ENCODE measurements at places on chromosomes 16 and 17.

- DNase-seq = no peak
Measured at GRCh38 chr17:34619687-34620217, 40.4 kb downstream of the TMEM132E start.

DNA sequence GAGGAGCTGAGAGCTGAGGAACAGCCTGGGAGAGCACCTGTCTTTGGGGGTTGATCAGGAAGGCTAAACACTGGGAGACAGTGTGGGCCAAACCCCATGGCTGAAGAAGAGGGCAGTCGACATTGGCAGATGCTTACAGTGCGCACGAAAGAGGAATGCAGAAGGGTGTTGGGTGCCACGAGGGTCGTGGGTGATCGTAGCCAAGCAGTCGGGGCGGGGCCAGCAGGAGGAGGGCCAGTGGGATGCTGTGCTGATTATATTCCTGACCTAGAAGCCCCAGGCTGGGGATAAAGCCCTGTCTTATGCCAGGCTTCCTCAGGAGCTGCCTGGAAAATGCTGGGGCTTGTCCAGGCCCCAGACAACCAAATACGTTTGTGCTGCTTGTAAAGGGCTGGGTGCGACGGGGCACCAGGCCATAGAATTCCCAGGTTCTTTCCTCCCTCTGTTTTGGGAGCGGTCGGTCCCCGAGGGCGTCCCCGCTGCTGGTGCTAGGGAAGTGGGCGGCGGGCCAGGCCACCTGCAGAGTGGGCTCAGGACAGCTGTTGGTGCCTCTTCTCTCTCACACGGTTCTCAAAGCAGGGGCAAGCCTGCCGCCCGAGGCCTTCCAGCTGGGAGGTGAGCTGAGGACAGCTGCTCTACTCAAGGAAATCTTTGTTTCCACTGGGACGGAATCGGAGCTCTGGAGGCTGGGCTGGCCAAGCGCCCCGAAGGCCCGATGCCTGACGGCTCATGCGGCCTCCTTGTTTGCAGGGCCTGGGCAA, 10.0 kb downstream of the C1QTNF1 start:
- DNase-seq = no peak

DNA sequence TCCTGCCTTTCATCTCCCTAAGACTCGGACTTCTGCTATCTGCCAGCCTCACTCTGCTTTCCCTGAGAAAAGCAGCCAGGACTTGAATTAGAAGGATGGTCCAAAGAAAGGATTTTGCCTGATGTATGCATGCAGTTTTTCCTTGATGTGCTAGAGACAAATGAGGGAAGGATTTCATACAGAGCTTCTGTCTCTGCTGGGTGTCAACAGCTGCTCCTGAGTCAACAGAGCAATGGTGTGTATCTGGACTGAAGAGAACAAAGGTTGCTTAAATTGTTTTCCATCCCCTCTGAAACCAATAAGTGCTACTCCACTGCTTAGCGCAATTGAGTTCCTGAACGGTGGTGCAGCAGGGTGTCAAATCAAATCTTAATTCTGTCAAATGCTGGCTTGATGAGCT, 680.6 kb upstream of the C16orf82 start:
- no peak for DNase-seq

DNA sequence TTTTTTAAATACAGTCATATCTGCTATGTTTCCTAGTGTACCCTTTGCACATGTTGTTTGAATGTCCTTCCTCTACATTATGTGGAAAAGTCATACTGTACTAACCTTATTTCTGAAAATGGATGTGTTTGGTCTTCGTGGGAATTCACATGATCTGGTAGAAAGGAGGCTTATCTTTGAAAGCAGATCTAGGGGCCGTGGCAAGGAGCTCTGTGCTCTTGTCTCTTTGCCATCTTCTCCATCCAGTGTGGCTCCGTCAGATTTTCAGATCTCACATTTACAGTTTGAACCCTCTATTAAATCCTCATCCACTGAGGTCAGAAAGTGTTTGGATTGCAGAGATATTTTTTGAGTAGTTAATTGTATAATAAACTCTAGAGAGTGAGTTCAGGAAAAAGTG, 32.9 kb downstream of the MAP2K4 start:
- DNase-seq = no peak

DNA sequence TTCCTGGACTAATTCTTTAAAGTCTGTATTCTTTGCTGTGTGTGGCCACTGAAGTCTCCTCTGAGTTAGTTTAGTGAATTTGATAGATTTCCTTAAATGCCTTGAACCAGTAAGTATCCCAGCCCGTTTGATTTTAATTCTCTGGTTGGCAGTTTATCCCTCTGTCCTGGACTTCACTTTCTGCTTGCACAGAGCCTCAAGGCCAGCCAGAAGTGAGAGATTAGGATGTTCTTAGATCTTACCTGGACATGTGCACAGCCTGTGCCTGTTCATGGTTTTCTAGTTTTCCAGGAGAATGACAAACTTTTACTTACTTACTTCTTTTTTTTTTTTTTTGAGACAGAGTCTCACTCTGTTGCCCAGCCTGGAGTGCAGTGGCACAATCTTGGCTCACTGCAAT, 10.8 kb upstream of the SLC38A7 start:
- no peak for DNase-seq

- no peak for DNase-seq
Measured at GRCh38 chr17:36993227-36993626, 44.5 kb downstream of the AATF start.

- DNase-seq = no peak
Measured at GRCh38 chr16:66510298-66510697, 39.6 kb downstream of the TK2 start.

DNA sequence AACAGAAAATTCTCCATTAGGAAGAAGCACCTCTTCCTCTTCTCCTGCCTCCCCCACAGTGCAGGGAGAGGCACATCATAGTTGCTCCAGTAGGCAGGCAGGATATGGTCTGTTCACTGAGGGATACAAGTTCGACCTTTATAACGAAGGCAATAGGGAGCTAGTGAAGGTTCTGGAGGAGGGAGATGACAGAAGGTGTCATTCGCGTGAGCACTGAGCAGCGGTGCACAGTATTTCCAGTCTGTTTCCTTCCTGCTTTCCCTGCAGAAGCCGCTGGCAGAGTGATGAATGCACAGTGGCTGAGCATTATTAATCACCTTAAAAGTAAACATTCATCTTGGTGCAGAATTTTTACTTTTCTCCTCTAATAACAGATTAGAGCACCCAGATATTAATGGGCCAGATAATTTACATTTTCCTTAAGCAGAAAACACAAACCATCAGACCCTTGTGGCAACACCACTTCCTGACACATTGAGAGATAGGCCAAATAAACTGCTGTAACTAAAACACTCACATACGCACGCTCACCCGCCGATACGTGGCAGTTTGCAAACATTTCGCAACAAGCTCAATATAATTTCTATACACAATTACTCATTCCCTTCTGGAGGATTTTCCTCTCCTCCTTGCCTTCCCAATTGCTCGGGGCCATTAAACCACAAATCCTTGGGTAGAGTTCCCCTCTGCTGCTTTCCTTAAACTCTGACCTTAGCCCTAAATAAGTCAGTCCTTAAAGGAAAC, 69.5 kb downstream of the AIPL1 start:
- no peak for DNase-seq

- no peak for DNase-seq
Measured at GRCh38 chr17:17724307-17725010, 43.2 kb downstream of the RAI1 start.

DNA sequence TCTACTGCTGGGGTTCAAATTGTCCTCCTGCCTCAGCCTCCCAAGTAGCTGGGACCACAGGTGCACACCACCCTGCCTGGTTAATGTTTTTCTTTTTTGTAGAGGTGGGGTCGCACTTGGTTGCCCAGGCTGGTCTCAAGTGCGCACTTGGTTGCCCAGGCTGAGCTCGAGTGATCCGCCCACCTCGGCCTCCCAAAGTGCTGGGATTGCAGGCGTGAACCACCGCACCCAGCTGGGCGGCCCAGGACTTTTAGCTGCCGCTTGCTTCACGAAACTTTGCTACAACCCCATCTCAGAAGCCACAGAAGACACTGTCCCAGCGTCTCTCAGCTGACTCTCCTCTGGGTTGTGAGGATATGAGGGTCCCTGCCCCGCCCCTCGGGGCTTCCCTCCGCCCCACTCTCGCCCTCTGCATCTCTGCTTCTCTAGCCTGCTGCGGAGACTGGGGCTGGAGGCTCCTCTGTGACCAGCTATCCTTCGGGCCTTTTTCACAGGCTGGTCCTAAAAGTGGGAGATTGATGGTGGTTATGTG, 48.8 kb upstream of the CBX4 start:
- no peak for DNase-seq

- DNase-seq = no peak
Measured at GRCh38 chr16:81612351-81613163, 166.5 kb upstream of the PLCG2 start.

DNA sequence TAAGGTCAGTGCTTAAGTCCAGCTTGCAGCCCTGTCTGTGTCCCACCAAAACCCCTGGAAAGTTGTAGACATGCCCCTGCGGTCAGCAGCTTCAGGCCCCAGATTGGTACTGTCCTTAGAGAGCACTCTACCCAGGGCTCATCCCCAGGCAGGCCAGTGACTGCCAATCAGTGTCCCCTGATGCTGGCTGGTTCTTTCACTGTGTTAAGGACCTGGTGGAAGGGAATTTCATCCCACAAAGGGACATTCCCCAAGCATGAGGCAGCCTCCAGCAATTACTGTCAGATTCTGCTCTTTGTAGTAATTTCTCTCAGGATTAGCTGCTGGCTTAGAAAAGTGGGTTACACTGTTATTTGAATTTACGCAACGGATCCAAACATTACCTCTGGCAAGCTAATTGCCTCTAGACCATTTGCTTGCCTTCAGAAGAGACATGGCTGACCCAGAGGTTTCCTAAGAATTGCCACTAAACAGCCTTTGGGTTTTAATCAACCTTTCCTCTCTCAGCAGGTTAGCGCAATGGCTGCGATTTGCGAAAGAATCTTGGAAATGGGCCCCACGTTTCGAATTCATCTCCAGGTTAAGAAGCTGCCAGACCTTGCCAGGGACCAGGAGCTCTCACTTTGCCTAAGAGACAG, 5.9 kb downstream of the IRX6 start:
- no peak for DNase-seq

DNA sequence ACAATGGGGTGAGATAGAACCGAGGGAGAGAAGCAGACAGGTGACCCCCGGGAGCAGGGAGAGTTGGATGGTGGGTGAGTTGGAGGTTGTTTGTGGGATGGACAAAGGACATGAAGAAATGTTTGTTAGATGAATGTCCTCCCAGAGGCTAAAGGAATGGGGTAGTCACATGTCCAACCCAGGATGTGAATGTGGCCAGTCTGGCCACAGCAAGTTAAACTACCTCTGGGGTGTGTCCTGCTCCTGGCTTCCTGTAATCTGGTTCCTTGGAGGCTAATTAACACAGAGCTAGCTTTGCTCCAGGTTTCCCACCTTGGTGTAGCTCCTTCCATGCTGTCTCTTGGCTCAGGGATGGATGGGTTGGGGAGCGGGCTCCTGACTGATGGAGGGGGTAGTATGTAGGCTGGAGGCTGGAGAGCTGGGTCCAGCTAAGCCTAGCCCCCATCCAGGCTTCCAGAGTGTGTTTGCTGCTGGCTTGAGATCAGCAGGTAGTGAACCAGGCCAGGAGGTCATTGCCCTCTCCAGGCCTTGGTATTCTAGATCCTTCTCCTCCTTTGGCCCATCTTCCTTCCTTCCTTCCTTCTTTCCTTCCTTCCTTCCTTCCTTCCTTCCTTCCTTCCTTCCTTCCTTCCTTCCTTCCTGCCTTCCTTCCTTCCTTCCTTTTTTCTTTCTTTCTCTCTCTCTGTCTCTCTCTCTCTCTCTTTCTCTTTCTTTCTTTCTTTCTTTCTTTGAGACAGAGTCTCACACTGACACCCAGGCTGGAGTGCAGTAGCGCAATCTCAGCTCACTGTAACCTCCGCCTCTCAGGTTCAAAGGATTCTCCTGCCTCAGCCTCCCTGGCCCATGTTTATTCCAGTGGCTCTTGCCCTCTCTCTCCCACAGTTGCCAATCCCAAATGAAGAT, 28.0 kb upstream of the UBE2G1 start:
- DNase-seq = no peak

- no peak for DNase-seq
Measured at GRCh38 chr17:17921192-17922069, 50.8 kb downstream of the TOM1L2 start.

- no peak for DNase-seq
Measured at GRCh38 chr16:78437352-78437968, 338.0 kb downstream of the WWOX start.

- DNase-seq = no peak
Measured at GRCh38 chr17:29412780-29413565, 22.8 kb downstream of the TAOK1 start.

- DNase-seq = no peak
Measured at GRCh38 chr16:85079785-85080570, 32.3 kb downstream of the CIBAR2 start.

GRCh38 chr17:78923660-78924453, 1.3 kb downstream of the TIMP2 start:
- no peak for DNase-seq

DNA sequence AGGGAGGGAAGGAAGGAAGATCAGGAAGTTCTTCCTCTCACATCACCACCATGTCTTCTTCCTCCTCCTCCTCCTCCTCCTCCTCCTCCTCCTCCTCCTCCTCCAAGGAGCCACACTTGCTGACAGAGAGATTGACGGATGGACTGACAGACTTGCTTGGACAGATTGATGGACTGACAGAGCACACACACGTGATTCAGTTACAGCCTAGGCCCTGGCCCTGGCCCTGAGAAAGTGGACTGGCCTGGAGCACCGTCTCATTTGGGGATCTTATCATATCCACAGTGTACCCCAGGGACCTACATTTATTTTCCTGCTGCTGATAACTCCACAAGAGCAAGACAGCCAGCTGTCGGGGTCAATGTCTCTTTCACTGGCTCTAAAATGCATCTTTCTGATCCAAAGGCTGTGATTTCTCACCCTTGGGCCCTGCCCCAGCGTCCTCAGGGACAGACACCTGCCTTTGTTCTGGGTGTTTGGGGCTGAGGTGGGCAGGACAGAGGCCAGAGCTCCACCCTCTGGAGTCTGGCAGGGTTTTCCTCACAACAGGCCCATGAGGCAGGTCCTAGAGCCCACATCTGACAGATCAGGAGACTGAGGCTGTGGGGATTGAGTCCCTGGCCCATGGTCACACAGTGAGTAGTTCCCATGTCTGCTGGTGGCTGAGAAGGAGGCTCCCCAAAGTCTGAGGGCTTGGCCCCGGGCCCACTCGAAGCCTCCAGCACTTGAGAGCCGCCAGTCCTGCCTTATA, 2.3 kb upstream of the P2RX1 start:
- DNase-seq = no peak

GRCh38 chr17:80132906-80133625, 13.9 kb downstream of the EIF4A3 start:
- no peak for DNase-seq

DNA sequence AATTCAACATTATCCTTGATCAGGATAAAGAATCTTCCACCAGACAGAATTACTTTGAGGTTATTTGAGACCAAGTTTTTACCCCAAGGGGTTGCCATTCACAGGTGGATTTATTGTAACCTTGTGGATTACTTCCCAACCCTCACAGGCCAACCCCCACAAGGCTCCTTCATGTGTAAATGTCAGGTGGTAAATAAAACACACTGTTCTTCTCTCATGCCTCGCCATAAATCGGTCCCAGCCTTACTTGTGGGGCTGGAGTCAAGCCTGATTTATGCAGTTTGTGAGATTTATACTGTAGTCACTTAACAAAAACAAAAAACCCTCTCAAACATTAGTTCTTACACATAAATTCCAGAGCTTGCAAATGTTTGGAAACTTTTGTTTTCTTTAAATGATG, 98.6 kb upstream of the IRX3 start:
- no peak for DNase-seq

GRCh38 chr16:65005696-65006095, 116.2 kb downstream of the CDH11 start:
- no peak for DNase-seq

- DNase-seq = no peak
Measured at GRCh38 chr17:78714534-78714933, 67.5 kb downstream of the CYTH1 start.
